ENCODE measurements at places on chromosomes 13 and 19.

DNA sequence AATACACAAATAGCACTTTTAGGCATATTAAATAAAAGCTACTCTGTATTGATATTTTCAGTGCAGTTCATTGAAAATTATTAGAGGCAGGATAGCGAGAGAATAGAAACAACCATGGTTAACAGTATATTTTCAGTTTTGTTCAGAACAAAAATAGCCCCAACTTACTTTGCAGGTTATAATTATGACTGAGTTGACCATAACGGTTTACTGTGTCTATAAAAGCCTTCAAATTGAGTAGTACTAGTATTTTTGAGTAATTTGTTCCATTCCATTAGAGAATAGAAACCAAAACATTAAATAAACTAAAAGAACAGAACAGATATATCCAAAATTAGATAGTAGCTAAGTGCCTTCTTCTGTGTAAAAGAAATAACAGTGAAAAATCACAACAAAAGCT lies 1108.4 kb upstream of the PCDH20 start:
- DNase-seq = no peak

DNA sequence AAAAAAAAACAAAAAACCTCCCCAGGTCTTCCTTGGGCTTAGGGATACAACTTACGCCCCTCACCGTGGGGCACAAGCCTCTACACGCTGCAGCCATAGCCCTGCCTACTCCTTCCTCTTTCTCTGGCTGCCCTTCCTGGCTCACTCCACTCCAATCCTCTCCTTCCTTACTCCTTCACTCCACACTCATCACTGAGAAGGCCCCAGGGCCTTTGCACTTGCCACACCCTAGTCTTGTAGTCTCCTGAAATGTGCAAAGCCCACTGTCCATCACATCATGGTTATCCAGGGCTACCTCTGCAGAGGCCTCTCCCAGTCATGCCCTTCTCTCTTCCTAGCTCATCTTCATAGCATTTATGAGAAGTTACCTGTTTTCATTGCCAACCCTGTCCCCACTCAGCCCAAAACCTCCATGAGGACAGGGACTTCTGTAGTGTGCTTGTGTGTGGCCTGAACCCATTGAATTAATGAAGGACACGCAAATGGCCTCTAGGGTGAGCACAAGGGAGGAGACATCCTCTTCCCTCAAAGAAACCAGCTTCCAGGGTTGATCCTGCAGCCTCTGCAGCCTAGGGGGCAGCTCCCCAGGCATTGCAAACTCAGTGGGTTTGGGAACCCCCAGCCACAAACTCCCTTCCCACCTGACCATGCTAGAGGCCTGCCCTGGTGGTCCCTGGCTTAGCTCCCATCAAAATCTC lies 7.9 kb upstream of the HSH2D start:
- DNase-seq = no peak

- no peak for DNase-seq
Measured at GRCh38 chr13:90502153-90502552, 845.3 kb upstream of the MIR17HG start.

- no peak for DNase-seq
Measured at GRCh38 chr13:108508263-108508662, 121.1 kb upstream of the MYO16 start.

DNA sequence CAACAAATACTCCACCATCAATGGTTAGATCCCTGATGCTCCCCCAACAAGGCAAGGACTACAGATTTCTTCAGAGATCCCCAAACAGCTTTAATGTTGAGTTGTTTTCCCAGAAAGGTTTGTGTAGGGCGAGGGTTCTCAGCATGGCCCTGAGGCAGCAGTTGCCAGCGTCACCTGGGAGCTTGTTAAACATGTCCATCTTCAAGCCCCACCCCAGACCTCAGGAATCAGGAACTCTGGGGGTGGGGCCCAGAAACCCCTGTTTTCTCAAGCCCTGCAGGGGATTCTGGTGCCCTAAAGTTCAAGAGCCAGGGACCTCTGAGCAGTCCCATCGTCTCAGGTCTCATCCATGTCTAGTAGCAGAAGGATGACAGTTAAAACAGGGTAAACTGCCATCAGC lies 9.6 kb downstream of the EFNB2 start:
- DNase-seq = no peak

DNA sequence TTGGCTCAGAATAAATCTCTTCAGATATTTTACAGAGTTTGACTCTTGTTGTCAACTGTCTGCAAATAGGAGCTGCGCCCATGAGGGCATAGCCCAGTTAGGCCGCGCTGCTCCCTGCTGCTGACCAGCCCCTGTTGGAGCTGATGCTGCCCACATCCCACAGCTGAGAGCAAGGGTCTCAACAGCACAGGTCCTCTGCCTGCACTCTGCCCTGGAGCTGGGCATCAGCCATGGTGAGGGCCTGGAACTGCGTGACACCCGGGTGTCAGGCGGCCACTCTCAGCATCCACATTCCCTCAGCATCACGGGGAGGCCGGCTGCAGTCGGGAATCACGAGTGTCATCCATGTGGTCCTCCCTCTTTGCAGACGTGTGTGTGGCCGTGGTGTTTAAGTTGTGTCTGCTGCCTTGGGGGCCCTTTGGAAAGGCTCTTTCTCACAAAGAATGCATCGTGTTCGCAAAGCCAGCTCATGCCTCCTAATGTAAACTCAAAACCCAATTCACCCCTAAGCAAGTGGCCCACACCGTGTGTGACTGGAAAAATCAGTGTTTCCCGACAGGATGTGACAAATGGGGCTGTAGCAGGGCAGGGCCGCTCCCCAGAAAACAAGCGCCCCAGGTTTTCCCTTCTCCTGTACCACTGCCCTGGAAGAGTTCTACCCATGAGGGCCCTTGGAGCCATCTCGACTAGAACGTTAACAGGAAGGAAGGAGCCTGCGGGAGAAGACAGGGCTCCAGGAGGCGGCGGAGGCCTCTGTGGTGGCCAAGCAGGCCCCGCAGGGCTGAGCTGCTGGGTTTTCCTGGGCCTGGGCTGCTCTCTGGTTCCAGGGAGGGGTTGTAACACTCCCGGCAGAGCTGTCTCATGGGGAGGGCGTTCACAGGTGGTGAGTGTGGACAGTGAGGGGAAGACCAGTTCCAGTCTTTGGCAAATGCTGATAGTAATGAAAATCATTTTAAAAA lies 20.3 kb downstream of the ATP11A start:
- no peak for DNase-seq

DNA sequence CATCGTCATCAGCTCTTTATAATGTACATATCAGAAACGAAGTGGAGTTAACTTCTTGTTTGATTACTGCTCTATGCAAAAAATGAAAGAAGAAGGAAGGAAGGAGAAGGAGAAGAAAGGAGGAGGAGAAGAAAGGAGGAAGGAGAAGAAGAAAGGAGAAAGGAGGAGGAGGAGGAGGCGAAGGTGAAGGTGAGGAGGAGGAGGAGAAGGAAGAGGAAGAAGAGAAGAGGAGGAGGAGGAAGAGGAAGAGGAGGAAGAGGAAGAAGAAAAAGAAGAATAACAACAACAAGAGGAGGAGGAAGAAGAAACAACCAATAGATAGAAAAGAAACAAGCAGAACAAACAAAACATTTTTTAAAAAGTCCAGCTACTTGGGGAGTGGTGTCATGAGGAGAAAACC lies 13.1 kb downstream of the NUFIP1 start:
- DNase-seq = no peak

- no peak for DNase-seq
Measured at GRCh38 chr19:35106291-35106583, 9.4 kb upstream of the FXYD3 start.

DNA sequence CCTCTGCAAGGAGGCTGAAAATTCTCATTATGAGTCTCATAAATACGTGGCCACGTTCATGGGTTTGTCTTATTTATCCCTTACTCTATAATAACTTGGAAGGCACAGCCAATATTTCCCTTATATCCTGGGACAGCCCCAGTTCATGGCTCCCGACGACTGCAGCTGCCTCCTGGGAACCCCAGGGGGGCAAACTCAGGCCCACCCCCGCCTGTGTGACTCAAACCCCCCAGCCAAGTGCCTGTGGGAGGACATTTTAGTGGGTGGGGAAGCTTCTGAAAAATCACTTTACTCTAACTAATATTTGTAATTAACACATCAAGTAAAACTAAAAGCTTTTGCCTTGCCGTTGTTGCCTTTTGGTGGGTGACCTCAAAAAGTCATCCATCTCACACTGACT lies 14.3 kb downstream of the RASA3 start:
- peak; percentile 28 for DNase-seq

Measured in activated CD4-positive, alpha-beta T cell treated with anti-CD3 and anti-CD28 coated beads for 36 hours (primary cell).